NCI-H1930 (cell line): ENCODE measurements at places on chromosomes 13 and 19.

DNA sequence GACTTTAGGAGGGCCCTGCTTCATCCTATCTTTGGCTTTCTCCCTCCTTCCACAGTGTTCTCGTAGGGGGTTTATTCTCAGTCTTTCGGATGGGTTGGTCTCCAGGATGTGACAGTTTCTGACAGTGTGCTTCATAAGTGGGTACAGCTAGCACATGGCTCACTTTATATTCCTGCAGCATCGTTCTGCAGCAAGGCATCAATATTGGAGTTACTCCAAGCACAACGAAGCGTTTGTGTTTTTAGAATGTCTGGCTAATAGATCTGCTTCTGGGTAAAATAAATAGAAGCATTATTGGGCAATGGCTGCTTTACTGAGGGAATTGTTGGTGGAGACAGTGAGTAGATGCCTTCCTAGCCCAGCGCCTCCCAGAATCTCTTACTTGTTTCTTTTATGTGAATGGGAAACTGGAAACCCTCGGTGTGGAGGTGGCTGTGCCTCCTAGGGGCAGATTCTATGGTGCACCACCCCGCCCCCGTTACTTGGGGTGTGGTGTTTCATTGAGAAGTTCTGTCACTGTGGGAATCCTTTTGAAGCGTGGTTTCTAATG, 2.0 kb downstream of the FARP1 start:
- no peak for DNase-seq

DNA sequence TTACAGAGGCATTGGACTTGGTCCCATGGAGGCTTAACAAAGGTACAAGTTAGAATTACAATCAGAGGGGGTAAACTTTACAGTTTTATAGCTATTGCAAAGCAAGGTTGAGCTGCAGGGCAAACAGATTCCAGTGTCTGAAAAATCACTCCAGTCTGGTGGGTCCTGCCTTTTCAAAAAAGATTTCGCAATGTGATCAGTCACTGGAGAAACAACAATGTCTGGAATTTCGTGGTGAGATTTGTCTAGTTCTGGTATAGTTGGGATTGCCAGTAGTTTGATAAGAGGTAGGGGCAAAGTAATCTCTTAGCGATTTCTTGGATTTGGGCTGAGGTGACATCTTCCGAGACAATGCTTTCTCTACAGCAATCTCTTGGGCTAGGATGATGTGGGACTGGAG, 1198.2 kb upstream of the PCDH9 start:
- no peak for DNase-seq

DNA sequence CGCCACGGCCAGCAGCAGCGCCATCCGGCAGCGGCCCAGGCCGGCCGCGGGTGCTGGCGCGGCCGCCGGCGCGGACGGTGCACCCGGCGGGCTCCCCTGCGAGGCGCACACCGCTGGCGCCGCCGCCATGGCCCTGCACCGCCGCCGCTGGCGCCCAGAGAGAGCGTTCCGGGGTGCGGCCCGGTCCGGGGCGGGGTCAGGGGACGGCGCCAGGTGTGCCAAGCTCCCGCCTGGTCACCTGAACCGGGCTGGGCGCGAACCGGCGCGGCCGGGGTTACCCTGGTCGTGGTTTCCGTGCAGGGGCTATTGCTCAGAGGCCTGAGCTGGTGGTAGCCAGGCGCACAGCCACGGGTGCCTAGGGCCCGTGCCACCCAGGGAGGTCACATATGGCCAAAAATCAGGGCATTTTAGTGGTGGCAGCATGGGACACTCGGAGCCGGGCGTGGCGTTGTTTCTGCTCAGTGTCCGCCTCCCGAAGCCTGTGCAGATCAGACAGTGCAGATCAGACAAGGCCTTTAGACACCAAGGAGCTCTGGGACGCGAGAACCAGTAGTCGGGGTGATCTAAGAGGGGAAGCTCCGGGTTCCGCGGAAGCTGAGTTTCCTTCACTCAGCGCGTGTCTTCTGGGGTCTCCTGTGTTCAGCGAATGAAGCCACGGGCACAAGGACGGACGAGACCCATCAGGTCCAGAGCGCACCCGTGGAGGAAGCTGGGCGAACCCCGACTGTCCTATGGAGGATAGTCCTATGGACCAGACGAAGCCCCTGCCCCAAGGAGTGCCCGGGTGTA, at the start of gene TMEM238:
TMEM238 (minus strand) TSS at position 162 of the 789 bp plus-strand sequence; CDS start at position 129, 33 bp downstream.
- peak; percentile 76 for DNase-seq

DNA sequence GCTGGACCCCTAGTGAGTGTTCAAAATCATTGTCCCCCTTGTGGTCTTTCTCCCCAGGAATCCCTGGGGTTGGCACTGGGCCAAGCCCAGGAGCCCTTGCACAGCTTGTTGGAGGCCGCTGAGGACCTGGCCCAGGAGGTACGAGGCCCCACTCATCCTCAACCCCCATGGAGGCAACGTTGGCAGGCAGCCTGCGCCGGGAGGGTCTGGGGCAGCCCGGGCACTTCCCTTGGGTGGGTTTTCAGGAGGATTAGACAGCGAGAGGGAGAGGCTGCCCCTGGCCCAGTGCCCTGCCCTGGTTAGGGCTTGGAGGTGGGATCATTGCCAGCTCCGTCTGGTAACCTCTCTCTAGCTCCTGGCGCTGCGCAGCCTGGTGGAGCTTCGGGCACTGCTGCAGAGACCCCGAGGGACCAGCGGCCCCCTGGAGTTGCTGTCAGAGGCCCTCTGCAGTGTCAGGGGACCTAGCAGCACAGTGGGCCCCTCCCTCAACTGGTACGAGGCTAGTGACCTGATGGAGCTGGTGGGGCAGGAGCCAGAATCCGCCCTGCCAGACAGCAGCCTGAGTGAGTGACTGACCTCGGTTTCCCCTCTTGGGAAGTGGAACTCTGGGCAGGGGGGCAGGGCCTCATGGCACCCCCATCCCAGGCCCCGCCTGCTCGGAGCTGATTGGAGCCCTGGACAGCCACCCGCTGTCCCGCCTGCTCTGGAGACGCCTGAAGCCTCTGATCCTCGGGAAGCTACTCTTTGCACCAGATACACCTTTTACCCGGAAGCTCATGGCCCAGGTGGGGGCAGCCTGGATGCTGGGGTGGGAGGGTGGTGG, 3.0 kb downstream of the ABCA7 start:
- no peak for DNase-seq

- DNase-seq = no peak
Measured at GRCh38 chr19:44705502-44706010, 6.6 kb downstream of the CEACAM16 start.

DNA sequence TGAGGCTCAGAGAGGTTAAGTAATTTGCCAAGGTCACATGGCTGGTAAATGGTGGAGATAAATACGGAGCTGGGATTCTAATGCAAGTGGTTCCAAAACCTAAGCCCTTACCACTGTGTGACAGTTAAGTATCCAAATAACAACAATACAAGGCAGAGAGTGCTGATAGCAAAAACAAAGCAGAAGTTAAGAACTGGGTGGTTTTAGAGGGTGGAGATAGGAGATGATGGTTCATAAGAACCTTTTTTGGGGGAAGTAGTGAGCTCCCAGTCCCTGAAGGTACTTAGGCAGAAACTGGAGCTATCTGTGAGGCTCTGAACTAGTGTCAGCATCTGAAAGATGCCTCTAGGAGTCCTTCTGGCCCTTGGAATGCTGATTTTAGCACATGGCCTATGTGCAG, 56.2 kb upstream of the UBE2L5 start:
- no peak for DNase-seq

DNA sequence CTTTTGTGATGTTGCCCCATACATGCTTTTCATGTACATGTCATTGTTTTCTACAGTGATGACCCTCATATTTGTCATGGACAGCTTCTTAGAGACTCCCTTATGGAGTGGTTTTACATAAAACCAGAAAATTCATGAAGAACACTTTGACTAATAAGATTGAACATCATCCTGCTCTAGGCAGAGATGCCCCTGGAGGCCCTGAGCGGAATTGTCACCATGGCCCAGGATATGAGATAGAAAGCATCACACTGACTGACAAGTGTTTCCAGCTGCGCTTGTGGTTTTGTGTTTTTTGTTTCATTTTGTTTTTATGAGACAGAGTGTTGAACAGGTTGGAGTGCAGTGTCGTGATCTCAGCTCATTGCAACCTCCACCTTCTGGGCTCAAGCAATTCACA, 22.2 kb downstream of the ZNF701 start:
- DNase-seq = no peak

- DNase-seq = no peak
Measured at GRCh38 chr19:50553134-50553703, 15.0 kb downstream of the LRRC4B start.

- DNase-seq = peak; percentile 26
Measured at GRCh38 chr19:40807147-40808020, 8.4 kb downstream of the EGLN2 start.

- no peak for DNase-seq
Measured at GRCh38 chr13:81637457-81637856, 1296.5 kb upstream of the SPRY2 start.
